ELF-1 (cell line): ENCODE measurements at places on chromosomes 7 and 10.

- DNase-seq: no peak
Measured at GRCh38 chr7:15753887-15754579, 67.5 kb upstream of the MEOX2 start.

GRCh38 chr10:127906548-127907377, at the start of gene PTPRE:
Gene PTPRE (plus strand): TSS chr10:127907103. CDS start chr10:128040882, 133,779 bp downstream.
- peak; percentile 69 for DNase-seq

DNA sequence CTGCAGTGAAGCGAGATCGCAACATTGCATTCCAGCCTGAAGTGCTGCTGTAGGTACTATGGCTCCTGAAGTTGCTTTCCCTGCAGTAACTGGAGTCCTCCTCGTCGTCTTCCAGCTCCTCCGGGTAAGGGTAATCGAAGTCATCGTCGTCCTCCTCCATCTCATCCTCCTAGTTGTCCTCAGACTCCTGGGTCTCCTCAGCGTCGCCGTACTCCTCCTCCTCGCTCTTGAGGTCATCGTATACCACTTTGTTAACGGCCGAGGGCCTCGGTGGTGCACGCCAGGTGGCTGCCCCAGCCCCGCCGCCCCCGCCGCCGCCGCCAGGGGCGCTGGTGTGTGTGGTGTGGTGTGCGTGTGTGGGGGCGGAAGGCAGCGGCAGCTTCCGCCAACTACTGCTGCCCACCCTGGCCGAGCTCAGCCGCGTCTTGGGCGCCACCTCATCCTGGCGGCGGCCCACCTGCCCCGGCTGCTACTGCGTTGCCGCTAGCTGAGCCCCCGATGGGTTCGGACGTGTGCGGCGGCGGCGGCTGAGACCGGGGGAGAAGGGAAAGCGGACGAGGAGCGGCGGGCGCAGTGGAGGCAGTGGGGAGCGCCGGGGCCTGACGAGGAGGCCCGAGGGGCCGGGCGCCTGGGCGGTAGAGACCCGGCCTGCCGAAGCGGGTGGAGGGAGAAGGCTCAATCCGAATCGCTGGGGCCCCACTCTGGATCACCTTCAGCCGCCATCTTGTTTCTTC, 11.8 kb upstream of the ACBD5 start:
- DNase-seq: peak; percentile 89

DNA sequence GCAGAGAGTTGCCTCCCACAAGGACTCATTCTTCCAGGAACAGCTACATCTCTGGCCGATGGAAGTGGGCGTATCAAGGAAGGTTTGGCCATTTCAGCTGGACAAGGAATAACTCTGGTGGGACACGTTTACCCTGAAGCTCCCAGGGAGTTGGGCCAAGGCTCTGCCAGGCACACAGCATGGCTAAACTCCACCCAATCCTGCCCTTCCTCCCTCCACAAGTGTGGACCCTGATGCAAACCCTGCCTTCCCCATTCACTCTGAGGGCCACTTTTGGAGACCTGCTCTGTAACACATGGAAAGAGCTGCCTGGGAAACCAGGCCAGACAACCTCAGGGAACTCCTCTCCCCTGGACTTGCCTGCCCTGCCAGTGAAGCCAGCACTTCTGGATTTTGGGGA, 407.8 kb upstream of the FOXK1 start:
- DNase-seq: no peak

- no peak for DNase-seq
Measured at GRCh38 chr7:158595068-158595467, 7.4 kb upstream of the PTPRN2 start.

DNA sequence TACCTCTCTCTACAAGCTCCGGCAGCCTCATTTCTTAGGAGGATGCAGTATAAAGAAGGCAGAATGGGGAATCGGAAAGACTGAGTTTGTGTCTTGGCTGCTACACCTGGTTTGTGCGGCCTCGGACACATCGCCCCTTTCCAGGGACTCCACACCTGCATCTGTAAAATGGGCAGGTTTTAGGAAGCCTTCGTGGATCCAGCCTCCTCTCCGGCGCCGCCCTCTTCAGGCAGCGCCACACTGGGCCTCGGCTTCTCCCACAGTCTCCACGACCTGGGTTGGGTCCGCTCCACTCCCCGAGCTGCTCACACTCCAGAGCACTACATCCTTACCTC, 341 bp downstream of the GOT1 start:
- no peak for DNase-seq

- DNase-seq: no peak
Measured at GRCh38 chr7:139626817-139627216, 103.3 kb downstream of the CLEC2L start.

GRCh38 chr7:19989906-19990305, 216.5 kb upstream of the TMEM196 start:
- no peak for DNase-seq

DNA sequence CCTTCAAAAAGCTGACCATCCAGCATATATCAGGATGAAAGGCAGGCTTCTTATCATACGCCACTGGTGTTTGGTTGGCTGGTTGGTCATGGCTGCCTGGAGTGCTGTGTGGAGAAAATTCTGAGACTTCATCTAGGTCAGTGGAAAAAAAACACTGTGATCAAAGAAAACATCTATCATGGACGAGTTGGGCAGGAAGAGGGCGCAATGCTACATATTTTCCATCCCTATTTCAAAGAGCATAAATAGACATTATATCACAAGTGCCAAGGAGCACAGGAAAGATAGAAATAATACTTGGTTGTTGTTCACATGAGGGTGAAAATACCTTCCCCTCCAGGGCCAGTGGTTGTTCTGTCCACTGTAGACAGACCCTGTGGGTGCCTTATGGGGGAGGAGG, 128.4 kb upstream of the PLPP4 start:
- DNase-seq: no peak
